ENCODE measurements at places on chromosomes 7 and 10.

GRCh38 chr7:41679566-41679965, 23.3 kb downstream of the INHBA start:
- peak; percentile 28 for DNase-seq

DNA sequence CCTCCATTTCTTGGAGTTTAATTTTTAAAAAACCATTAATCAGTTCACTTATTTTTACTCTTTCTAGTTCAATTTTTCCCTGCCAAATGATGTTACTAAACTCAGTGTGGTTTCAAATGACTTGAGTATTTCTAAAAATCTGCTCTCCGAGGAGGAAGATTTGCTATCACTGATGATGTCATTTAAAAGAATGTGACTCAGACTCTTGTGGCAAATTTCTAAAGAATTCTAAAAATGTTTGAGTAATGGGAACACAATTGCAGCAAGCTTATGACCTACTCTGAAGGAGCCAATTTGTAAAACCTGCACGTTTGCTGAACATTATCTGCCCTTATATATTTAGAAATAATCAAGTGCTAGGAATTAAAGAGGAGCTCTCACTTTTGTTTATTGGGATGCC, 88.6 kb downstream of the SPAG6 start:
- DNase-seq, result peak; percentile 95

GRCh38 chr10:101611096-101611905, 23.2 kb downstream of the DPCD start:
- DNase-seq, result no peak

- no peak for DNase-seq
Measured at GRCh38 chr7:55075464-55076021, 56.7 kb downstream of the EGFR start.

GRCh38 chr7:105621176-105621575, 39.9 kb upstream of the EFCAB10 start:
- no peak for DNase-seq

DNA sequence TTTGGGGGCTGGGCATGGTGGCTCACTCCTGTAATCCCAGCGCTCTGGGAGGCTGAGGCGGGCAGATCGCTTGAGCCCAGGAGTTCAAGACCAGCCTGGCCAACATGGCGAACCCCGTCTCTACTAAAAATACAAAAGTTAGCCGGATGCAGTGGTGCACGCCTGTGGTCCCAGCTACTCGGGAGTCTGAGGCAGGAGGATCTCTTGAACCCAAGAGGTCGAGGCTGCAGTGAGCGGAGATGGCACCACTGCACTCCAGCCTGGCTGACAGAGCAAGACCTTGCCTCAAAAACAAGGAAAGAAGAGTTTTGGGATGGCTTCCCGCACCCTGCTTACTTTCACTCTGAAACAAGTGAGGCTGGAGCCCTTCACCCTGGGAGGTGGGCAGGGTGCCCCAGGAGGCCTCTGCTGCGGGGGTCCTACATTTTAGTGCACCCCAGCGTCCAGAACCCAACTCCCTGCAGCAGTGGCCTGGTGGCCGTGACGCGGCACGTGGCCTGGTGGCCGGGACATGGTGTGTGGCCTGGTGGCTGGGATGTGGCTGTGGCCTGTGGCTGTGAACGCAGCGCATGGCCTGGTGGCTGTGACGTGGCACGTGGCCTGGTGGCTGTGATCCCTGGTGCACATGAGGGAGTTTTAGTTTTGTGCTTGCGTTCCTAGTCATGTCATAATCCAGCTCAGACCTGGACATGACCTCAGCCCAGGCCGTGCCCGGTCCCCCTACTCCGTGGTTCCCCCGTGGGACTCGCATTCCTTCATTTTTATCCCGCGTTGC, 9.3 kb downstream of the KNDC1 start:
- no peak for DNase-seq

DNA sequence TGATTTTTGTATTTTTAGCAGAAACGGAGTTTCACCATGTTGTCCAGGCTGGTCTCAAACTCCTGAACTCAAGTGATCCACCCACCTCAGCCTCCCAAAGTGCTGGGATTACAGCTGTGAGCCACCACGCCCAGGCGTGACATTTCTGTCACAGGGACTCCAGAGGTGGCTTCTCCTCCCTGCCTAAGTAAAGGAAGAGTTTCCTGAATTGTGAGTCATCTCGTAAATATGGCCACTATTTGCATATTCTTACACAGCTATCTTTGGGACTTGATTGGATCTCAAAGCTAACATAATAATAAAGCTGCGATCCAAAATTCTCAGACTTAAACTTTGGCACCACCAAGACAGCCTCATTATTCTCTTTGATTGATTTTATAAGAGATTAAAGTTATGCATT, 50.1 kb downstream of the ADARB2 start:
- DNase-seq, result no peak

GRCh38 chr10:11177381-11177780, 159.7 kb downstream of the CELF2 start:
- peak; percentile 75 for DNase-seq

- no peak for DNase-seq
Measured at GRCh38 chr10:98403812-98404504, 11.0 kb downstream of the PYROXD2 start.

DNA sequence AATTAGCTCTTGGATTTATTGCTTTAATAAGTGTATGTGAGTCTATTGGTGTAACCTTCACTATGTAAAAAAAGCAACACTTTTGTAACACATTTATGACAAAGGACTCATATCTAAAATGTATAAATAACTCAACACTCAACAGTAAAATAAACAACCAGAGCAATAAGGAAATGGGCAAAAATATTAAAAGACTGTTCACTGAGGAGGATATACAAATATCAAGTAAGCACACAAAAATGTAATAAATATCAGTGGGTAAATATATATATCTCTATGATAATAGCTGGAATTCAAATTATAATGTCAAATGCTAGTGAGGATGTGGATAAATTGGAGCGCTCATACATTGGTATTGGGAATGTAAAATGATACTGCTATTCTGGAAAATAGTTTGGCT, 53.0 kb downstream of the HDAC9 start:
- no peak for DNase-seq

GRCh38 chr7:72058579-72058978, 353.6 kb downstream of the CALN1 start:
- peak; percentile 27 for DNase-seq

DNA sequence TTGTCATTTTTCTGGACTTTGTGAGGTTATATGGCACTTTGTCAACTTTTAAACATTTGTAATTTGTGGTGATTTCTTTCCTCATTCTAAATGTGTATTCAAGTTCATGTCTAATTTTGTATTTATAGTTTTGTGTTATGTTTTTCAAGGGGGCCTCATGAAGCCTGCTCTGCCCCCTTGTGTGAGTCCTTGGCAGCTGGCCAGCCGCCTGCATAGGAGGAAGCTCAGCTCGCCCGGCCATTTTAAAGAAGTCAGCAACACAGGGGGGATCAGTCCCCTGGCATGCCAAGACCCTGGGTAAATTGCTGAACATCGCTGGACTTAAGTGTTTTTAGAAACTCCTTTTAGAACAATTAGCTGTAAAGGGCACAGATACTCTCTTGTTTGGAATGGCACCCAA, 123.0 kb downstream of the ANLN start:
- no peak for DNase-seq

DNA sequence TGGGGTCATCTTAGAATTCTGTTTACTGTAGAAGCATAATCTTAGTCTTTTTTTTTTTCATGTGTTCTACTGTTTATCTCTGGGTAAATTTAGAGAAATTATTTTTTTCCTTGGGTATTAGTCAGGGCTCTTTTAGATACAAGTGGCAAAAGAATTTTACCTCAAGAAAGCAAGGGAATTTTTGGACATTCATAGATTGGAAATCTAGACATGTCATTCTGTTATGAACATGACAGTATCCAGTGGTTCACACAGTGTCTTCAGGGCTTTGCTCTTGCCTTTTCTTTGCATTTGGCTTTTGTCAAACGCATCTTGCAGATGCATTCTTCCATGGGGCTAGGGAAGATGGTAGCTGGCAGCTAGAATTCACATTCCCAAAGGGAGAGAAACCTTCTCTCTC, 13.7 kb upstream of the TAS2R41 start:
- no peak for DNase-seq

GRCh38 chr7:156604311-156604710, 36.3 kb upstream of the RNF32 start:
- DNase-seq, result no peak

DNA sequence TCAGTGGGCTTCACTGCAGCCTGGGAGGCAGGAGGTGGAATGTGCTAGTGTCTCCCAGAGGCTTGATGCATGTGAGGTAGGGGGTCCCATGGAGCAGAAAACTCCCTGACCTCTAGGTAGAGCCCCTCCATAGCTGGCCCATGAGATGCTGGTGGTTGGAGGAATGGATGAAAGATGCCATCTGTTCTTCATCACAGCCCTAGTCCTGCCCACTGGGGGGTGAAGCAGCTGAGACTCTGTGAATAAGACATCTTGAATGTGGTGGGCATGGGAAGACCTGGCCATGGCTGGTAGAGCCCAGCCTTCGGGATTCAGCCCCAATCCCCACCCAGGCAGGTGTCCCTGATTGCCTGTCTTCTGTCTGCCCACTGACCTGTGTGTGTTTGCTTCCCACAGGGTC, 92.5 kb downstream of the COL13A1 start:
- DNase-seq, result no peak

DNA sequence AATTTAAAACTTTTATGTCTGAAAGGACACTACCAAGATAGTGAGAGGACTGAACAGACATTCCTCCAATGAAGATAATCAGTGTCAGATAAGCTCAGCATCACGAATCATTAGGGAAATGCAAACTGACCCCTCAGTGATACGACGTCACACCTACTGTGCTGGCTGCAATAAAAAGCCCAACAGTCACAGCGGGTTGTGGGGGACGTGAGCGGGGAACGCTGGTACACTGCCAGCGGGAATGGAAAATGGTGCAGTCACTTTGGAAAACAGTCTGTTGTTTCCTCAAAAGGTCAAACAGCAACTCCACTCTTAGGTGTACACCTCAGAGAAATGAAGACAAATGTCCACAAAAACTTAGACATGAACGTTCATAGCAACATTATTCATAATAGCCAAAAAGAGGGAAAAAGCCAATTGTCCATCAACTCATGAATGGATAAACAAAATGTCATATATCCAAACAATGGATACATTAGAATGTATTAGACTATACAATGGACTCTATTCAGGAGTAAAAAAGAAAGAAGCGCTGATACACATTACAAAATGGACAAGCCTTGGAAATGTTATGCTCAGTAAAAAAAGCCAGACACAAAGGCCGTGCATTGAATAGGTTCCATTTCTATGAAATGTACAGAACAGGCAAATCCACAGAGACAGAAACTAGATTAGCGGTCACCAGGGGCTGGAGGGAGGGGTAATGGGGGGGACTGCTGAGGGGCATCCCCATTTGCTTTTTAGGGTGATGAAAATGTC, 2.4 kb upstream of the ECHS1 start:
- DNase-seq, result no peak

DNA sequence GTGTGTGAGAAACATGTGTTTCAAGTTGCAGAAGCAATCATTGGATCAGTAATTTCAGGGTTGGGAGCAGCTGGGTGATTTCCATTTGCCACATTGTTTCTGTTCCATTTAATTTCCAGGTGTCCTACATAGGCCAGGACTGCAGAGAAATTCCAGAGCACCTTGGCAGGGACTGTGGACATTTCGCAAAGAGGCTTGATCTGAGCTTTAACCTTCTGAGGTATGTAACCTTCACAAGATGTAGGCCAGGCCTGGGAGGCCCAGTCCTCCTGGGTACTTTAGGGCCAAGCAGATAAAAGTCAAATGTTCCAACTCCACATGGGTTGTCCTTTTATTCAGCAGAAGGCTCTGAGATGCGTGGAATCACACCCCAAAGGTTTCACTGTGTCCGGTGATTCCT, 6.9 kb downstream of the LRMDA start:
- DNase-seq, result no peak

- no peak for DNase-seq
Measured at GRCh38 chr10:102188298-102188940, 36.2 kb downstream of the NOLC1 start.

DNA sequence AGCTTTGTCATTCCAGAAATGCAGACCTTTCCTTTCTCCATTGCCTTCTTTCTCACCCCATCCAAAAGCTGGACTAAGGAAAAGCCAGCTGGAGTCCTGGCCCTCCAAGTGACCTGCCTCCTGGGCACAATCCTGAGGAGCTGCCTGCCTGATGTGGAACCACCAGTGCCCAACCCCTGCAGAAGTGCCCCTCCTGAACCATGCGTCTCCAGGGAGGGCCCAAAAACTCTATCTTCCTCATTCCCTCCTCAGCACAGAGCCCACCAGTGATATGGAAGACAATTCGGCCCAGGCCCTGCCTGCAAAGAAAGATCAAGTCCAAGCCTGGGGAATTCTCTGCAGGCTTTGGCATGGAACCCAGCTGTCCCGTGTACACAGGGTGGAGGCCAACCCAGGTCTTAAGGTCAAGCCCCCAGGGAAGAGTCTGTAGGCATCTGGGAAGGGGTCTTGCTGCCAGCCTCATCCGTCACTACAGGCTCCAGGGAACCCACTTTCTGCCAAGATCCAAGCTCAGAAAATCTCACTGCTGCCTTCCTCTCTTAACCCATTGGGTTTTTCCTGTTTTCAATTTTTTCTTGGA, 3.5 kb upstream of the GRID1 start:
- no peak for DNase-seq

- DNase-seq, result no peak
Measured at GRCh38 chr10:130808686-130809085, 502.8 kb downstream of the TCERG1L start.

Measured in inflammatory macrophage treated with lipopolysaccharide for 4 hours (primary cell).